AG04449 (cell line): ENCODE measurements at places on chromosomes 13 and 19.

GRCh38 chr19:31103228-31103627, 246.0 kb downstream of the TSHZ3 start:
- DNase-seq, result no peak

DNA sequence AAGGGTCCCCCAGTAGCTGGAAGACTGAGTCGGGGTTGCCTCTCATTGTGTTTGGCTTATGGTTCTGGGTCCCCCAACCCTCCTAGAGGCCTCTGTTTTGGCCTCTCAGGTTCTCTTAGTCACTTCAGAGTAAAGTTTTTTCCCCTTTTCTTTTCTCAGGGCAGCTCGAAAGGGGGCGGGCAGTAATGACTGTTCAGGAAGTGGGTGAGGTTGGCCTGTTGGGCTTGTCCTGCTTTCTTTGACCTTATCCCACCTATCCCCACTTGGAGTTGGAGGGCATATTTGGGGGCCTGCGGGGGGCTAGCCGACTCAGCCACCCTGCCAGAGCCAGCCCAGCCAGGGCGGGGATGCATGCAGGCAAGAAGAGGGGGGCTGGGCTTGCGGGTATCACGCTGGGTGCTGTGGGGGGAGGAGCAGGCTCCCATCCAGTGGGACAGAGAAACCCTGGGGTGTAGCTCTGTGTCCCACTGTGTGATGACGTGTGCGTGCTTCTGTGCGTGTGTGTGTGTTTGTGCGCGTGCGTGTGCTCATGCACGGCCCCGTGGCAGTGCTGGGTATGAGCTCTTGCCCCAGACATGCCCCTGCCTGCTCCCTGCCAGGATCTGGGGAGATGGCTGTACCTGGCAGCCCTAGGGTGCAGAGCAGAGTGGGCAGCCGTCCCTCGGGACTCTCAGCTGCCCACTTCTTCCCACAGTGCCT, 1.4 kb downstream of the CIC start:
- DNase-seq, result no peak

DNA sequence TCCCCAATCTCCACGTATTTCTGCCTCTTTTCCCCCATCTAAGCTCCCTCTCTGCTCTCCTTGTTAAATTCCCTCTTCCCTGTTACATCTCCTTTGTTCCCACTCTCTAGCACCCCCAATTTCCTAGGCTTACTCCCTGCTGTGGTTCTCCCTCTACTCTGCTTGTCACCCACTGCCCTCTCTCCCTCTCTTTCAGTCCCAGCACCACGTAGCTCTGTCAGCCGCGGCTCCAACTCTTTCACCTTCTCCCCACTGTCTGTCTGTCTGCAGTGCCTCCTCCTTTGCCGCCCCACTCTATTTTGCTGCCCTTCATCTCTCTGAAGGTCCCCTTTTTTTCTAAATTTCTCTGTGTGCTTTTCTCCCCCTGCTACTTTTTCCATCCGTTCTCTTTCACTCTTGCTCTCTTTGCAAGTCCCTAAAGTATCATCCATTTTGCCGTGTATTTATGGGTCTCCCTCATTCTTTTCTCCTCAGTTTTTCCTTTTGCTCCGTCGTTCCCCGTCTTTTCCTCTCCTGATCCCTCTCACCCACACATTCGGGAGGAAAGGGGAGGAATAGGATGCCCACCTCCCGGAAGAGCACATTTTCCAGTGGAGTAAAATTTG, 937 bp downstream of the ZNF841 start:
- no peak for DNase-seq

DNA sequence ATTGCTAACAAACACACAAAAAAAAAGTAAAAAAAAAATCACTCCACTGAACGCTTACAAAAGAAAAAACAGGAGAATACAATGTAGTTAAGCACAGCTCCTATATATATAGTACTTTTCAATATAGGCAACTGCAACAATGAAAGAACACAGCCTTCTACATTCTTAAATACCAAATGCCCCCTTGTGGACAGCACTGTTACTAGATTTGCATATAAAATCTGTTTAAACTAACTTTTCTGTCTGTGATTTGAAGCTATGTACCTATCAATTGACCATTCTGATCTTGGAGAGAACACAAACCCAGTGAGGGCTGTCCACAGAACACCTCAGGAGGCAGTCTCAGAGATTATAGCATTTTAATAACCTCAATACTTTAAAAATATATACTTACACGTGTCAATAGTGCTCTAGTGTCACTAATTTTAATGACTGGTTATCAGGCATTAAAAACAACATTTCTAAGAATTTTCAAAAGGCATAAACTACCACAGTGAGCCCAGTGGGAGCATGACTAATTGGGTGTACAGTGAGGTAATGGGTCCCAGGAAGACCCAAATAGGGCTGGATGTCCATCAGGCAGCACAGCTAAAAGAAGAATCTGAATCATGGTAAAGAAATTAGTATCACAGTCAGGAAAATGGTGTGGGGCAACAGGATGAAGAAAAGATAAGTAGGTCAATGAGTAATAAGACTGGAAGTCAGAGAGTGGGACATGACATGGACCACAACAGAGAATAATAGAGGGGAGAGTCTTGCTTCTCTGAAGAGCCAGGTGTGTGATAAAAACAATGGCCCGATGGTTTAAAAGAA, 22.2 kb downstream of the CCDC169 start:
- DNase-seq, result no peak

- DNase-seq, result no peak
Measured at GRCh38 chr13:85503797-85504196, 295.4 kb downstream of the SLITRK6 start.

DNA sequence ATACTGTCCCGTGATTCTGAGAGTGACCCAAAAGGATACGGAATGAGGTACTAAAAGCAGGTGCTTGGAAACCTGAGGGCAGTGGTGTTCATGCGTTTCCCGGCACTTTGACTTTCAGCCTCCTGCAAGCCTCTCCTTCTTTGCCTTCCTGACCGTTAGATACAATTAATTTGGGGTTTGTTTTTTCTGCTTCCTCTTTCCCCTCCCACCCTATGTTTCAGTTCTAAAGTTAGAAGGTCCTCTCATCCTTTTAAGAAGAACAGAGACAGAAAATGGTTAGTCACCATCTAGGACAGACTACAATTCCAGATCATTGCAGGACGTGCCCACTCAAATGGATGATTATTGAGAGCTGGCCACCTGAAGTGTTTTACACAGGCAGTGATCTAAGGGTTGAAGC, 1.8 kb upstream of the LILRB4 start:
- DNase-seq, result no peak

DNA sequence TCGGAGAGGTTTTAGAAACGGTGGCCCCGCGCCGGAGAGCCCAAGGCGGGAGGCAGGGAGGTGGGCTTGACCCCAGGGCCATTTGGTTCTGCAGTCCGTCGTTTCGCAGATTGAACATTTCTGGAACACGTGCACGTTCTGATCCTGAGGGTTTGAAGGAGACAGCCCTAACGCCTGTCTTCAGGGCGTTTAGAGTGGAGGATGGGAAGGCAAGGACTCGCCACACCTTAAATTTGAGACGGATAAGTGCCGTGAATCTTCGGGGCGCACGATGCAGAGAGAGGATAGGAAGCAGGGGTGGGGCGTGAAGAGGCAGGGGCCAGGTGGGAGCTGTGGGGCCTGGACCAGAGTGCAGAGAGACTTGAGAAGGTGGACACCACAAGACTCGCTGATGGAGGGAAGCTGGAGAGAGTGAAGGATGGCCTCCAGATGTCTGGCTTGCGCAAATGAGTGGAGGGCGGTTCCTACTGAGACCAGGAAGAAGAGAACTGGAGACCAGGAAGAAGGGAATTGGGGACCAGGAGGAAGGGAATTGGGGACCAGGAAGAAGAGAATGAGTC, 804 bp upstream of the MIER2 start:
- no peak for DNase-seq

DNA sequence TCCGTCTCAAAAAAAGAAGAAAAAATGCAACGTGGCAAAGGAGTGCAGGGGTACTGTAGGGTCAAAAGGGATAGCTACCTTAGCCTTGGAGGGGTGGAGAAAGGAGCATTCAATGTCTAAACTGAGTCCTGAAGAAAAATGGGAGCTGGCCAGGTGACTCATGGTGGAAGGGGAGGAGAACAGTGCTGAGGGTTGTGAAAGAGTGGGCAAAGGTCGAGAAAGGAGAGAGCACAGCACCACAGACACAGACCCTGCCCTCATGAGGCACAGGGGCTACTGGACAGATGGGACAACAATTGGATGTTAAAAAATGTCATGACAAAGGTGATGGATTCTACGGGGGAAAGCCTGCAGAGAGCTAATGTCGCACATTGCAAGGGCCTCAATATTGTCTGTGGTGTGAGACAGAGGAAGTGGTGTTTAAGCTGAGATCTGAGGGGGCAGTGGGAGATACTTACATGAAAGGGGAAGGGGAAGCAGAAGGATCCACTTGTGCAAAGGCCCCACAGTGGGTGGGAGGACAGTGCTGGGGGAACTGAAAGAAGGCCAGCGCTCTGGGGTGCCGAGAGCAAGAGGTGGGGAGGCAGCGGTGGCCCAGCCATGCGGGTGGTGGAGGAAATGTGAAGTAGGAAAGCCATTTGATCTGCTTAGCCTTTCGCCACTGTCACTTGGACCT, 42.9 kb upstream of the URAD start:
- DNase-seq, result no peak

- DNase-seq, result no peak
Measured at GRCh38 chr19:13978351-13979243, 26.3 kb downstream of the DCAF15 start.

DNA sequence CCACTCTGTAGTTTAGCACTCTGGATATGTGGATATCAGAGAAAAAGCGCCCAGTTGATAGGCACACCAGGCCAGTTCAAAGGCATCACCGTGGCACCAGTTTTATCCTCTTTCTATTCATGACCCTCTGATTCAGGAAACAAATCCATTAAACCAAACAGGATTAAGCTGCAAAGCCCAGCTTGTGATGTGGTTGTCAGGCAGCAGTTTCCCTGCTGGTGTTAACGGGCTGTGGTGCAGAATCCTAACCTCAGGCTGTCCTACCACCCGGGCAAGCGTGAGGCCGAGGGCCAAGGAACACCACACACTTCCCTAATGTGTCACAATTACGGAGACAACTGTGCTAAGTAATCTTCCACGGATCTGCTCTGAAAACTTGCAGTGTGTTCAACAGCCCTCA, 209.1 kb downstream of the OLFM4 start:
- DNase-seq, result no peak

DNA sequence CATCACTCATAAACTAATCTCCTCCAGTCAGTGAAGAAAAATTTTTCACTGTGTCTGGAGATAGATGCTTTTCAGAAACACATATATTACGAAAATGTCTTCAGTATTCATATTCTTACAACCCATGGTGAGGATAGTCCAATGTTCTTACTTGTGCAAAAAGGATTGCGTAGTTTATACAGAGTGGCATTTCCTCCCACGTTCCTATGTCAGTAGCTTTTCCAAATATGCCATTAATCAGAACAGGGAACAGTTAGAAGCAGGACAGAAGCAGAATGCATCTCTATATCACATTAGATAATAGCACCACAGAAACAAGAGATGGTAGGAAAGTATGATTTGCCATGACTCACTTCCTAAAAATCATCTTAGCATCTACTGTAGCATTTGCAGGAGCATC, 282.9 kb downstream of the SLITRK5 start:
- DNase-seq, result no peak

DNA sequence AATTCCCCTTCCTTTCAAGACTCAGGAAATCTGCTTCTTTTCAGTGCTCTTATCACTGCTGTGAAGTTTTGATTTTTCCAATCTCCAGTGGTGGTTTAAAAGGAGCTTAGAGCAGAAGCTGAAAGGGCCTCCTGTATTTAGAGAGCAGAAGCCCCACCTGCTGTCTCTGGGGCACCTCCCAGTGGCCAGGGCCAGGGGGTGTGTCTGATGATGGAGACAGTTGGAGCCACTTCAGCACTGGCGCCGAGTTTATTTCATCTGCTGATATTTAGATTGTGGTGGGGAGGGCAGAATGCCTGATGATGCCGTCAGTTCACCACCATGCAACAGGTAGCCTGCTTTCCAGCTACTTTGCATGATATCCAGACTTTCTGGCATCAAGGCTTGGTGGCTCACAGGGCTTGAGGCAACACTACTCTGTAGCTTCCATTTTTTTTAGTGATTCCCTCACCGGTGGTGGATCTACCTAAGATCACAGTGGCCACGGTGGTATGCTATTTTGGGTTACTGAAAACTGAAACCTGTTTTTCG, 371.9 kb downstream of the KCNRG start:
- DNase-seq, result no peak

DNA sequence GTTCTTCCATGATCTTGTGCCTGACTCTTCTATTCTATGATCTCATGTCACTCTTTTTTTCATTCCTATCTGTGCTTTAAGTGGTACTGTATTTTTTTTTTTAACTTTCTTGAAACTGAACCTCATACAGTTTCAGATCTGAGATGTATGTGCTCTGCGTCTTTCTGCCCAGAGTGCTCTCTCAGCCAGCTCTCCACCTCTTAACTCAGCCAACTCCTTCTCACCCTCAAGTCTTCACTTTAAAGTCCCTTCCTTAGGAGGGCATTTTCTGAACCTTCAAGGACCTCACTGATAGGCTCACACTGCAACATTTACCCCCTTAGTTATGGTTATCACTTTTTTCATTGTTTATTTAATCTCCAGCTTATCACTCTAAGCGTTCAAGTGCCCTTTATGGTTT, 158.7 kb downstream of the IRS2 start:
- DNase-seq, result no peak

- no peak for DNase-seq
Measured at GRCh38 chr19:6185093-6185834, 49.8 kb downstream of the ACSBG2 start.

GRCh38 chr13:40394304-40394985, 272.0 kb downstream of the FOXO1 start:
- DNase-seq, result no peak

GRCh38 chr19:18488403-18488723, 33.5 kb downstream of the ELL start:
- DNase-seq, result no peak

- no peak for DNase-seq
Measured at GRCh38 chr13:112066624-112067004, 335 bp upstream of the SOX1 start.

DNA sequence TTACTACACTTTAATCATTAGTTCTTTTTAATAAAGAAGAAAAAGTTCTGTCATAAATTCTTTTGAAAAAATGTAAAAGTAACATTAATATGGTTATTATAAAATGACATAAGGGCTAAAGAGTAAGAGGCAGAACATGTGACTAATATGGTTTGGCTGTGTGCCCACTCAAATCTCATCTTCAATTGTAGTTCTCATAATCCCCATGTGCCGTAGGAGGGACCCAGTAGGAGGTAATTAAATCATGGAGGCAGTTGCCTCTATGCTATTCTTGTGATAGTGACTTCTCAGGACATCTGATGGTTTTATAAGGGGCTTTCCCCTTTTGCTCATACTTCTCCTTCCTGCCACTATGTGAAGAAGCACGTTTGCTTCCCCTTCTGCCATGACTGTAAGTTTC, 104.5 kb downstream of the UGGT2 start:
- no peak for DNase-seq
